Activated naive CD4-positive, alpha-beta T cell treated with Interleukin-2 at 50 U/mL for 16 hours (primary cell): ENCODE measurements at places on chromosomes 3 and 15.

- DNase-seq, result no peak
Observed at GRCh38 chr15:78035861-78036476, 41.5 kb downstream of the TBC1D2B start.

DNA sequence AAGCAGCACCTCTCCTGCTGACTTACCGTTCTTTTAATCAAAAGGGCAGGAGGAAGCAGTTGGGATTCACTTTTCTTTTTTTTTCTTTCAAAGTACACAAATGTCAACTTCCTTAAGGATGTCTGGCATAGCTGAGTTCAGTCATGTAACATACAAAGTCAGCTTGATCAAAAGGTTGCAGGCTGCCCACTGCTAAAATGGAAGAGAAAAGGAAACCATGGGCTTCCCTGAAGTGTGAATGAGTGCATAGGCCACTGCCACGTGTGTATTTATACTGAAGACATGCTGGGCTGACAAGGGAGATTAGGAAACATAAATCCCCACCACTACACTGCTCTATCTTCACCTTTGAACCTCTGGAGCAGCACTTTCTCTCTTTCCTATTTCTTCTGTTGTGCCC is 312.5 kb downstream of the TIGIT start:
- no peak for DNase-seq

- DNase-seq, result no peak
Observed at GRCh38 chr3:189272500-189273119, 100.8 kb downstream of the TPRG1 start.

DNA sequence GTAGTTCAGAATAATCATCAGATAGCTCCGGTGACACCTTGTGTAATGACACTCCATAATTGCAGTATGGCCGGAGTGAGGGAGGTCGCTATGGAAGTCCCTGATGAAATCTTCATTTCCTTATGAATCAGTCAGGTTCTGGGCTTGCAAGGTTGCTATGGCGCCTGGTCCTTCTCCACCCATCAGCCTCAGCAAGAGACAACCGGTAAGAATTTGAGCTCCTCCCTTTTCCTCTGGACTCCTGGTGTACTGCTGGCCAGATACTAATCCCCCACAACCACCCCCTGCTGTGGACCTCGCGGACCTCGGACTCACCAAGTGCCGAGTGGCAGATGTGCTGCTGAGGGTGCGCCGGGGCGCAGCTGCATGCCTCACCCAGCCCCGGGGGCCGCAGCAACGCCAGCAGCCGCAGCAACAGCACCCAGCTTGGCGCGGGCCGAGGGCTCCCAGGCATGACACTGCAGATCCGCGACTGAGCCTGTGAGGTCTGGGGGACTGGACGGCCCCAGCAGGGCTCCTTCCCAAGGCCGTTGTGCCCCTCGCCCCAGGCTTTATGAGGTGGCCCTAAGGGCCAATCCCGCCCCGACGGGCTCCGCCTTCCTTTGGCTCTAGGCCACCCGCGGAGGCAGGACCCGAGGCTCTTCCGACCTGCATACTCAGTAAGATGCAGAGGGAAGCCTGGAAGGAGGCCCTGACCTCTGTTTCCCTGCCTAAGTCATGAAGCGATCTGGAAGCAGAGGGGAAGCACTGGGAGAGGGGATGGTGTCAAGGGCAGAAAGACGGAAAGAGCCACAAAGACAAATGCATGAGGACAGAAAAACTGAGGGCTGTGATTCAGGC is at the start of gene TIMP4:
TSS of gene TIMP4 (minus strand) at position 526 of the 840 bp plus-strand sequence. CDS start at position 454, 72 bp downstream.
- DNase-seq, result no peak

- no peak for DNase-seq
Observed at GRCh38 chr15:48178648-48178931, 495 bp upstream of the MYEF2 start.

- DNase-seq, result no peak
Observed at GRCh38 chr15:91530956-91531582, 322.4 kb upstream of the SLCO3A1 start.

GRCh38 chr3:138694287-138695007 is 85.9 kb downstream of the FAIM start:
- no peak for DNase-seq

DNA sequence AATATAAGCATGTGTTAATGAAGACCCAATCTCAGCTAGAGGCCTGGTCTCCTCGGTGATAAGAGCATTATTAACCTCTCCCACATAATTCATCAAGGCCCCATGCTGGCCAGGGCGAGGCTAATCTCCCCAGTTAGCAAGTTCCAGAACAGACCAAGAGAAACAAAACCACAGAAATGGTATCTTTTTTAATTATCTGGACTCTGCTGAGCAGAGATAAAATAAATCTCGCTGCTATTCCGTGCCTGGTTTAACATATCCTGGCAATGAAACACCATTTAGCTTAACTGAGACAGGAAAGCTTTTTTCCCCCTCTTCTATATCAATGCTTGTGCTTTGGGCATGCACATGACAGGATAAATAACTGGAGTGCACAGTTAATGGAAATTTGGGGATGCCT is 72.5 kb upstream of the ARHGEF3 start:
- DNase-seq, result no peak

DNA sequence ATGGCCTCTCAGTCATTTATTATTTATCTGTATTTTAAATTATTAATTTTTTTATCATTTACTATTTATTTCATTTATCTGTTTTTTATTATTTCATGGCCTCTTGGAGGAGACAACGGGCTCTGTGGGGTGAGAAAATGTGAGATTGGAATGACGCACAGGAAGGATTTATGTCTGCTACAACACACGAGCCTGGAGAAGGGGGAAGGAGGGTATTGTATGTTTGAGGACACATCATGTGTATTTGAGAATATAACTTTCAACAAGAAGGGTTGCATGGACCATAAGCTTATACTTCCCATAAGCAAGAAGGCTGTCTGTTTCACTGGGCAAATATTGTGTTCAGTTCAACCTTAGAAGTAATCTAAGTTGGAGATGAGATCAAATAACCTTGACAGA is 31.7 kb downstream of the LSM3 start:
- no peak for DNase-seq

DNA sequence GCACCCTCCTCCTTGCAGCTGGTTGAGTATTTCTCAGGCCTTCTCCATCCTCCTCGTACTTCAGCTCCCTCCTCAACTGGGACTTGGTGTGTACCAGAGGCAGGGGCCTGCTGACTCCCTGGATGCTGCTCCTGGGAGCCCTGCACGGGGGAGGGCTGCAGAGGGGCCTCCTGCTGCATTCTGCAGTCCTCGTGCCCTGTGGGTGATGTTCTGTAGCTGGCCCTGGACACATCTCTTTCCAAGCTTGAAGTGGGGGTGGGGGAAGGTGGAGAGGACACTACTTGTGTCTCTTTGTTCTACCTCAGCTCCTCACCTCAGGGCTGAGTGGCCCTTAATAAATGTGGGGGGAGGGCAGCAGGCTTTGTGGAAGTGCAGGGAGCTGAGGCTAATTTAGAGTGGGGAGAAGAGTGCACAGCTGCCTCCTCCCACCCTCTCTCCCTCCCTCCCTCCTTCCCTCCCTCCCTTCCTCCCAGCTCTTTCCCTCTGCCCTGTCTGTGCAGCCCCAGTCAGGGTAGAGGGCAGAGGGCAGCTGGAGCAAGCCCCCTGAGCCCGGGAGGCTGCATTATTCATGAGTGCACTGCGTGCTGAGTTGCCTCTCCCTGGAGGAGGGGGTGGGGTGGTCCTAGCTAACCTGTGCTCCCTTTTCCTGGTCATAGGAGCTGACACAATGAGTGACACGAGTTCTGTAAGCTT is 3.7 kb upstream of the GRM2 start:
- no peak for DNase-seq

DNA sequence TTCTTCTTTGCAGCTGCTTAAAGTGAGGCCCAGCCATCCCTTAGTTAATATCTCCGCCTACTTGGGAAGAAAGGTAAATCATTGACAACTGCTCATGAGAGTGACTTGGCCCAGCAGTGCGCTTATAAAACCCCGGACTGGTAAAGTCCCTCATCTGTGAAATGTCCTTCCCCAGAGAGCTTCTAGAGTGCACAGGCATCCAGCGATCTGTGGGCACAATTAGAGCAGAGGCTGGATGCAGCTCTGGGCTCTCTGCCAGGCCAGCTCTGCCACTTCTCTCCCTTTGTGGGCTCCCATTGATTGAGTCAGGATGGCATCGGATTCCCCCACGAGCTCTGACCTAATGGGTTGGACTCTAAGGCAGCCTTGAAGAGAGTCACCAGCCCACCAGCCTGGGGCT is 219.0 kb upstream of the LINGO1 start:
- no peak for DNase-seq

GRCh38 chr3:58383476-58383875 is 50.2 kb downstream of the PDHB start:
- no peak for DNase-seq

DNA sequence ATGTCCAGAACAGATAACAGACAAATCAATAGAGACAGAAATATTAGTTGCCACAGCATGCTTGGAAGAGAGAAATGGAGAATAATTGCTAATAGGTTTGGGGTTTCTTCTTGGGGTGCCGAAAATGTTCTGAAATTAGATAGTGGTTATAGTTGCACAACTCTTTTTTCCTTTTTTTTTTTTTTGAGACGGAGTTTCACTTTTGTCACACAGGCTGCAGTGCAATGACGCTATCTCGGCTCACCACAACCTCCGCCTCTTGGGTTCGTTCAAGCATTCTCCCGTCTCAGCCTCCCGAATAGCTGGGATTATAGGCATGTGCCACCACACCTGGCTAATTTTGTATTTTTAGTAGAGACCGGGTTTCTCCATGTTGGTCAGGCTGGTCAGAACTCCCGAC is 163.3 kb downstream of the PLCH1 start:
- no peak for DNase-seq

GRCh38 chr15:38662033-38662802 is 97.6 kb upstream of the RASGRP1 start:
- no peak for DNase-seq

DNA sequence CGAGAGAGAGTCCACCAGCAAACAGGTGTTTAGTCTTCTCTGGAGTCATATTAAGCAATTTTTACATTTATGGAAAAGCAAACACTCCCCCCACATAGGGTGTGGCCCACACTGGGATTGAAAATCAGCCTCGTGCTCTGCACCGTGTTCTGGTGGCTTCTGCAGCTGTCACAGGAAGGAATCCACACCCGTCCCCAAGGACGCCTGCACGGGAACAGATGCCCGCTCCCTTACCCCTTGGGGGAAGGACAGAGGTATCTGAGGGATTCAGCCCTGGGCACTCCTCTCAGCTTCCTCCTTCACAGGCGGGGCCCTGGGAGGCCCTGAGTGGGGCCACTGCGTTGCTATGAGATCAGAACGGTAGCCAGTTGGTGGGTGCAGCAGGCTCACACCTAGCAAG is 27.8 kb downstream of the LIPC start:
- DNase-seq, result no peak

- DNase-seq, result no peak
Observed at GRCh38 chr15:77630956-77631744, 1.6 kb downstream of the LINGO1 start.

DNA sequence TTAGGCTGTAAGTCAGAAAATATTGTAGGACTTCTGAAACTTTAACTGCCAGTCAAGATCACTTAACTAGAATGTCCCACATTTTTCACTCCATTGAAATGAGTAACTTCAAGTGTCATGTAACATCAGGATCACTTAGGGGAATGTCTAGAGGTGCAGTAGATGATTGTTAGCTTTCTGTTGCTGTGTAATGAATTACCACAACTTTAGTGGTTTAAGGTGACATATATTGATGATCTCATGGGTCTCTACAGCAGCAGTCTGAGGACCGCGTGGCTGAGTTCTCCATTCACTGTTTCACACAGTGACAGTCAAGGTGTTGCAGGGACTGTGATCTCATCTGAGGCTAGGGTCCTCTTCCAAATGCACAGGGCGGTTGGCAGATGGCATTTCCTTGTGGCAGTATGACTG is 82.7 kb downstream of the SLC25A26 start:
- peak; percentile 65 for DNase-seq

- no peak for DNase-seq
Observed at GRCh38 chr15:74829486-74829885, 3.1 kb downstream of the CPLX3 start.

DNA sequence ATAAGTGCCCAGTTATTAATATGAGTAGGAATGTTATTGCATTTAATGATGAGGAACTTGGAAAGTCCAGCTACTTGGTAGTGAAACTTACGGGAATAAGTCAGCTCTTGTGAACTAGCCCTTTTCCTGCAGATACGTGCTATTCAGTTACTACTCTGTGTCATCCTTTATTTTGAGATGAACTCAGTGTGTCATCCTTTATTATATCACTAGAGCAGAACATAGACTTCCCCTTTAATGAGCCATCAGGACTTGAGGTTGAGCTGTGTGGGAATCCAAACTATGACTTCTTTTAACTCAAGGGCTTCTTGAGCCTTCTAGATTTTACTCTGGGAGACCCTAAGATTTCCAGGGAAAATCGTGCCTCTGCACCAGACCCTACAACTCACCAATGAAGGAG is 3.6 kb downstream of the ACTC1 start:
- no peak for DNase-seq

DNA sequence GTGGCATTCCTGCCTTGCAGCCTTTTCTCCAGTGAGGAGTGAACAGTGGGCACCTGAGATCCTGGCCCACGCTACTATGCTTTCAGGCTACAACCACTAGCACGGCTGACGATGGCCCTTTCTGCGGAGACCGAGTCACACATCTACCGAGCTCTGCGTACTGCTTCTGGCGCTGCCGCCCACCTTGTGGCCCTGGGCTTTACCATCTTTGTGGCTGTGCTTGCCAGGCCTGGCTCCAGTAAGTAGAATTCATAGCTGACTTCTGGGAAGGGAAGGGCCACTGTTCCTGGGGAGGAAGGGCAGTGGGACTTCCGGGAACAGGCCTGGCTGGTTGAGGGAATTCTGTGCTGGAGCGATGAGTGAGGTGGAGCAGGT is 648 bp downstream of the CYB561D2 start:
- DNase-seq, result no peak

- peak; percentile 27 for DNase-seq
Observed at GRCh38 chr3:4474683-4475490, 7.8 kb upstream of the SUMF1 start.

DNA sequence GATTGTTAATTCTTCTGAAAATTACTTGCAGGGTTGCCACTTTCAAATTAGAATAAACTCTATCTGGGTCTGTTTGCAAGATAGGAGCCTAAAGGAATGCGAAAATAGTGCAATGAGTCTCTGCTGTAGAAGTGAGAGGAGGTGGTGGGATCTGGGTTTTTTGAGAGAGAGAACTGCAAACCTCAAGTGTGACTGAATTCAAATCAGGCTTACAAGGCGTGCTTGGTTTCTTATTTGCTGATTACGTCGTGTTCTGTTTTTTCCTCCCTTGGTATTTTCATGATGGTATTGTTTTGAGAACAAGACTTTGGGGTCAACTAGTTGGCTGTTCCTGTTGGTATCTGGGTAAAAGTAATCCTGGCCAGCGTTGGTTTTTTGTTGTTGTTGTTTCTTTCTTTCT is 490.9 kb upstream of the CFAP20DC start:
- no peak for DNase-seq

- no peak for DNase-seq
Observed at GRCh38 chr15:70954171-70954570, 61.5 kb downstream of the LRRC49 start.

- no peak for DNase-seq
Observed at GRCh38 chr15:58179206-58179605, 41.0 kb downstream of the AQP9 start.
